Inflammatory macrophage (primary cell): ENCODE measurements at places on chromosomes 6 and 20.

DNA sequence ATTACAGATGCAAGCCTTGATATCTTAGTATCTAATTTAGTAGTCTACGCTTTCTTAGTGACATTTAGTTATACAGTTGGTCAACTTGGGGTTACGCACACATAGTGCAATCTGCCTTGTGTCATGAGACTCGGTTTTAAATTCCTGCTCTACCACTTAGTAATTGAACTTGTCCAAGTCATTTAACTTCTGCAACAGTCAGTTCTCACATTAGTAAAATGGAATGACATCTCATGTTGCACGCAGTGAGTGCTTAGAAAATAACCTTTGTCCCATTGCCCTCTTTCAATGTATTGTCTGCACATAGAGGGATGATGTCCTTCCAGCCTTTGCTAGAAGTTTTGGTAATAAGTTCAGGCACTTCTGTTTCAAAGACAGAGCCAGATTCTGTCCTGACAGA lies 48.6 kb downstream of the TMEM170B start:
- DNase-seq = peak; percentile 25

DNA sequence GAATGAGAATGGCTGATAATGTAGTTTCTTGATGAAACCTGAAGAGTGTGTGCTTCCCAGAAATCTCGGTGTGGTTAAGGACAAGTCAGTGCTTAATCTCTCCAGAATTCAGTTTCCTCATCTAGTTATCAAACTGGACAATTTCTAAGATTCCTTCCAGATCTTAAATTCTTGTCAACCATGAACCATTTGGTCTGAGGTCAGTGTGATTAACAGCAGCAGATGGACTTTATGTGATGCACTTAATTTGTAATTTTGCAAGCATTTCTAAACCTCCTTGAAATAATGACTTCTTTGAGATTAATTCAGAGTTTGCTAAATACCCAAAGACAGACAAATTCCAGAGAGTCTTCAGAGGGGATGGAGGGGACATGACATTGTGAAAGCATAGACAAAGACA lies 160.3 kb downstream of the KIF16B start:
- DNase-seq = no peak

- DNase-seq = no peak
Observed at GRCh38 chr6:166277018-166277417, 31.2 kb downstream of the PRR18 start.

GRCh38 chr20:44959082-44959637 lies 1.0 kb downstream of the TOMM34 start:
- DNase-seq = no peak

GRCh38 chr6:30260036-30260504 lies 46.9 kb upstream of the TRIM26 start:
- no peak for DNase-seq

DNA sequence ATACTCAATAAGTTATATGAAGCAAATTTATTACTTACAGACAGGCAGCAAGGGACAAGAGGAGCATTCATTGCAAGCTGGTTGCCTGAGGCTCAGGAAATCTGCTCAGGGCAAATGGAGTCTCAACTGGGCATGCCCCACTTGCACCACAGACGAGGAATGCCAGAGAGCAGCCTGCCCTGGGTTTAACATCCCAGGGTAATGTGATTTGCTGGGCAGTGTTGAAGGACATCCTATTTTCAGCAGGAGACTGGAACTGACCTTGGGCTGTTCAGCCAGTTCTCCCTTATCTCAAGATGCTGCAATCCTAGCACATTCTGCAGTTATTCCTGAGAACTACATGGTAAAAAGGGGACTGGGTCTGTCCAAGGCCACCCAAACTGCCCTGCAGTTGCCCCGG lies 3.8 kb upstream of the ENTPD6 start:
- DNase-seq = no peak

GRCh38 chr20:12391099-12391498 lies 473.4 kb downstream of the BTBD3 start:
- no peak for DNase-seq

GRCh38 chr6:56541030-56541600 lies 101.6 kb downstream of the DST start:
- DNase-seq = peak; percentile 6

GRCh38 chr6:166023273-166023989 lies 144.2 kb downstream of the TBXT start:
- no peak for DNase-seq

GRCh38 chr6:164099269-164099865 lies 684.8 kb downstream of the QKI start:
- no peak for DNase-seq

DNA sequence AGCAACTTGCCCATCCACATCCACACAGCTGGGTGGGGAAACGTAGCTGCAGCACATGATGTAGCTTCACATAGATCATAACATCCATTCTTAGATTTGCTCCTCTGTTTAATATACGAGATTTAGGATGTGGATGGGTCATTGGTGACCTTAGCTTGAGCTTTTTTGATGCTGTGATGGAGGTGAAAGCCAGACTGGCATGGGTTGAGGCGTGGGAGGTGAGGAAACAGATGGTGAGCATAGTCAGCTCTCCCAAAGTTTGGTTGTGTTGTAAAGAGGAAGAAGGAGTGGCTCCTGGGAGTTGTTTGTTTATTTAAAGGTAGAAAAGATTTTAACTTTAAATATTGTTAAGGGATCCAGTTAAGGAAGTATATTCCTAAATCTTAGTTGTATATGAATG lies 5.3 kb downstream of the ARFGEF2 start:
- peak; percentile 68 for DNase-seq

DNA sequence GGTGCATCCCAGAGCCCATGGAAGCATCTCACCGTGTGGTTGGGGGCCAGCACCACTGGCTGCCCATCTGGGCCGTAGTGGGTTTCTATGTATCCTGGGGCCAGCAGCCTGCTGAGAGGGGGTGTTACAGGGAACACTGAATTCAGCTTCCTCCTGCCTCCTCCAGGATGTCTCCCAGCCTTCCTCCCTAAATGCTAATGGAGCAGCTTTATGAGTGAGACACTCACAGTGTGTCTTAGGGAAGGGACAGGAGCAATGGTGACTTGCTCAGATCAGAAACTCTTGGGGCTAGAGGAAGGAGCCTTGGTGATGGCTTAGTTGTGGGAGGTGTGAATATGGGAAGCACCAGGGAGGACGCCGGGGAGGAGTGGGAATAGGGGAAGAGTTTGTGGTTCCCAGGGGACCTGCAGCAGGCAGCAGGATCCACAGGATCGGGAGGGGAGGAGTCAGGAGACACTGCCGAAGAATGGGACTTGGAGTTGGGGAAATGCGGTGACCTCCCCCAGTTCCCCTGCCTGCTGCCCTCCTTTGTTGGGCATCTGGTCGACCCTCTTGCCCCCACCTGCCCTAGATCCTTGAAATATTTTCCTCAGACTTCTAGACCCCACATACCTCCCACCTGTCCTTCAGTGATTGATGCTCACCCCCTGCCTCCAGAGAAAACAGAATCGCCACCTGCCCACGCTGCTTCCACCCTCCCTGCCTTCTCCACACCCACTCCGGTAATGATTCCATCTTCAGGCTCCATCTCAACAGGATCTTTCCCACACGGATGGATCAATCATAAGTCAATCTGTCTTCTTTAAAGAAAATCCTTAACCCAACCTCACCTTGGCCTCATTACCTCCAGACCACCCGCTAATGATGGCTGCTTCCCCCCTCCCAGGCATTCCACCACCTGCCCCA lies 6.6 kb downstream of the ADAM33 start:
- DNase-seq = no peak

DNA sequence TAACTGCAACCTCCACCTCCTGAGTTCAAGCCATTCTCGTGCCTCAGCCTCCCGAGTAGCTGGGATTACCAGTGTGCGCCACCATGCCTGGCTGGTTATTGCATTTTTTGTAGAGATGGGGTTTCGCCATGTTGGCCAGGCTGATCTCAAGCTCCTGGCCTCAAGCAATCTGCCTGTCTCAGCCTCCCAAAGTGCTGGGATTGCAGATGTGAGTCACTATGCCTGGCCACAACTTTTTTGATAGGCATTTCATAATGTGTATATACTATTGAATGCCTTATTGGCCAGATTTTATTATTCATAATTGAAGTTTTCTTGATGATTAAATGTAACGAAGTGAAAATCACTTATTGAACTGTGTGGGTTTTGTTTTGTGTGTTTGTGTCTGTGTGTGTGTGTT lies 27.9 kb downstream of the FIG4 start:
- DNase-seq = no peak

- no peak for DNase-seq
Observed at GRCh38 chr6:33698494-33698893, 13.0 kb downstream of the UQCC2 start.

GRCh38 chr20:52828199-52828598 lies 144.0 kb upstream of the TSHZ2 start:
- DNase-seq = no peak

DNA sequence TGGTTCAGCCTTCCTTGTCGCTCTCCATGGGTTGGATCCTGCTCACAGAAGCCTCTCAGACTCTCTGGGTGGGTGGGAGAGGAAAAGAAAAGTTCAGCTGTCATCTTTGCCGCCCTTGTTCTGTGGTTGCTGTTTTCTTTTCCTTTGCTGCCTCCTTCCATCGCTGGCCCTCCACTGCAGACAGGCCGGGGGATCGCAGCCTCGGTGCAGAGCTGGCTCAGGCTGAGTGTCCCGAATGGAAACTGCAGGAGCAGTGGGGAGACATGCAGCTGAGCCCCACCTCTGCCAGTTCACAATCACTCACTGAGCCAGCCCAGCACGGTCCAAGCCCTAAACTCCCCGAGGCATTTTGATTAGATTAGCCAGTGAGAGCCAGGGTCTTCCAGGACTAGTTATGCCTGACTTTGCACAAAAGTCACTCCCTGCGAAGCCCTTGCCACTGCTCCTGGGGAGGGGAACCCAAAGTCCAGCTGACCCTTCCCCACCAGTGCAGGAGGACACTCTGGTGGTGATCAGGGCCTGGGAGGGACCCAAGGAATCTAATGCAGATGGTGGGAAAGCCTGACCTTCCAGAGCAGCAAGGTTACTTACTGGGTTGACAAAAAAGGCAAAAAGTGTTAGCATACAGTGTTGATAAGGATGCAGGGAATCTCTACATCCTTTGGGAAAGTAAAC lies 14.0 kb downstream of the NRN1 start:
- no peak for DNase-seq

DNA sequence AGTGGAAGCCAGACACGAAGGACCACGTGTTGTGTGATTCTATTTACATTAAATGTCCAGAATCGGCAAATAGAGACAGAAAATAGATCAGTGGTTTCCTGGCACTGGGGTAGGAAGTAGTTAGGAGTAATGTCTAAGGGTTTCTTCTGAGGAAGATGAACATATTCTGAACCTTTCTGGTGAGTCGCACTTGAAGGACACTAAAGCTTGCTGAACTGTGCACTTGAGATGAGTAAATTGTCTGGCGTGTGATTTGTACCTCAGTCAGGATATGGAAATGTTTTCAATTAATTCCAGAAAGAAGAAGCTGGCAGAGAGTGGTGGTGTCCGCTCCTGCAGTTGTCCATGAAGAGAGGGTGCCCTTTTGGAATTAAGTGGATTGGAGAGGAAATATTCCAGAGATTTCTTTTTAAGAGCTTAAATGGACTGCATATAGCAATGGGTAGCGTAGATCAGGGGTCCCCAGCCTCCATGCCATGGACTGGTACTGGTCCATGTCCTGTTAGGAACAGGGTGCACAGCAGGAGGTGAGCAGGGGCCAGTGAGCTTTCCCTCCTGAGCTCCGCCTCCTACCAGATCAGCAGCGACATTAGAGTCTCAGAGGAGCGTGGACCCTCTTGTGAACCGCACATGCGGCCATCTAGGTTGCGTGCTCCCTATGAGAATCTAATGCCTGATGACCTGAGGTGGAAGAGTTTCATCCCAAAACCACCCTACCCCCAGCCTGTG lies 12.4 kb upstream of the KIF25 start:
- no peak for DNase-seq

GRCh38 chr6:13550656-13551055 lies 23.7 kb upstream of the SIRT5 start:
- peak; percentile 20 for DNase-seq

- DNase-seq = peak; percentile 93
Observed at GRCh38 chr6:148364056-148364824, 21.6 kb downstream of the SASH1 start.

DNA sequence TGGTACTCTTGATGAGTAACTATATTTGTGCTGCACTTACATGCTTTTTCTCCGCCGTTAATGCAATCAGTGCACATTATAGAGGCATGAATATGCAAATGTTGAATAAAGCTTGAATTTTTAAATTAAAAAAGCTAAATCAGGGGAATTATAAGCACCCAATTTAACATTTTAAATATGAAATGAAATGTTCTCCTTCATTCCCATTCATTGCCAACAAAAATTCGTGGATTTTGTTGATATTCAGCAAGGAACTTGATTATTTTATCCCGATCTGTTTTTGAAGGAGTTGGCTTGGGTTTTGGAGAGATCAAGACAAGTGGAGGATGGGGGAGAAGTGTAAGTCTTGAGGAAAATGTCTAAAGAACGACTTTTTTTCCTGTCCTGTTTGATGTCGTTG lies 318.7 kb upstream of the SOX4 start:
- DNase-seq = no peak

DNA sequence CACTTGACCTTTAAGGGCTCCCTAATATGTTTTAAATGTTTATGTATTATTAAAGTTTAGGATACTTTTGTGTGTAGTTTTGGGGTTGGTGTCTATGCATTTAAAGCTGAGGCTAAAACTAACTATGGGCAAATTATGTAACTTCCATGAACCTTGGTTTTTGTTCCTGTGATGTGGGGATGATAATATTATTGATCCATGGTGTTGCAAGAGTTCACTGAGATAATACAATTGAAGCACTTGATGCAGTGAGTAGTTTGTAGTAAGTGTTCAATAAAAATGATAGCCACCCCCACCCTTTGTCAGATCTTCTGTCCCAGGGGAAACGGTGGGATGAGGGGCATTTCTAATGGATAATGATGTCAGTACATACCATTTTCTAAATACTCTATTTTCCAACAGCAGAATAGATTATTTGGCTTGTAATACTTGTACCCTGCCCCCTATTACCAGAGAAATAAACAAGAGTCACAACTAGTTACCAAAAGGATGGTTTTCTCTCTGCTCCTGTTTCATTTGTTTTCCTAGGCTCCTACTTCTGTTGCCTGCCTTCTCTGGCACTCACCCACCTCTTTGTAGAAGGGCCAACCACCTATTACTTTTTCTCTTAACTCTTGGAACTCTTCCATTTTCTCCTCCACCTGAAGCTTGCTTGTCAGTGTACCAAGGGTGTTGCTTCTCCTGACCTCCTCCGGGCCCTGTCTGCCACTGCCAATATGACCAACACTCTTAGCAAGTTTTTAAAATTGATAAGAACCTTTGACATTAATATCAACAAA lies 97.9 kb downstream of the RCAN2 start:
- no peak for DNase-seq

GRCh38 chr6:16725145-16725864 lies 36.0 kb downstream of the ATXN1 start:
- DNase-seq = peak; percentile 53

DNA sequence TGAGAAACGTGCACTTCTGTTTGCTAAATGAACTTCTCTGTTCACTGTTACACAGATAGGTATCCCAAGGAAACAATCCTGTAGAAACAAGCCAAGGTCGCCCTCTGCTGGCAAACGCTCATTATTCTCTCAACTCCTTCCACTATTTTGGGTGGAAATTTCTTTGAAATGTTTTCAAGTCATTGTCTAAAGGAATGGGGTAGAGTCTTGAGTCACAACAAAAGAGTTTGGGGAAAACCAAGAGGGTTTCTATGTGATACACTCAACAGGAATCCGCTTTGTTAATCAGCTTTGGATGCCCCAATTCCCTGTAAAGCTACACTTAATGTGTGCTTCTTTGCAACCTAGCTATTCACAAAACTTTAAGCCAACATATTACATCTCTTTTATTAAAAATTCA lies 4.6 kb upstream of the RAE1 start:
- peak; percentile 78 for DNase-seq

GRCh38 chr6:71642120-71642519 lies 244.2 kb upstream of the RIMS1 start:
- DNase-seq = no peak
